ENCODE measurements at places on chromosomes 7 and 10. TPM values are rescaled to one million over a fixed set of nuclear protein-coding genes. Genes with fewer than 3 reads are reported as not detected.

NEURL1 gene
- 25.1 TPM for total RNA-seq

BTRC gene
- 29.9 TPM for total RNA-seq

BTBD16 gene
- not detected for total RNA-seq

ENKUR gene
- 5.0 TPM for total RNA-seq

TWIST1 gene
- total RNA-seq = 0.62 TPM

SFMBT2 gene
- 17.8 TPM for total RNA-seq

CALHM3 gene
- total RNA-seq = not detected

SORBS1 gene
- 123 TPM for total RNA-seq

MMD2 gene
- total RNA-seq = 0.94 TPM

IDI2 gene
- total RNA-seq = not detected

PON3 gene
- 0.47 TPM for total RNA-seq
